ENCODE measurements at places on chromosomes 5 and 9.

- no peak for DNase-seq
Observed at GRCh38 chr9:125994066-125994943, 247.1 kb downstream of the PBX3 start.

DNA sequence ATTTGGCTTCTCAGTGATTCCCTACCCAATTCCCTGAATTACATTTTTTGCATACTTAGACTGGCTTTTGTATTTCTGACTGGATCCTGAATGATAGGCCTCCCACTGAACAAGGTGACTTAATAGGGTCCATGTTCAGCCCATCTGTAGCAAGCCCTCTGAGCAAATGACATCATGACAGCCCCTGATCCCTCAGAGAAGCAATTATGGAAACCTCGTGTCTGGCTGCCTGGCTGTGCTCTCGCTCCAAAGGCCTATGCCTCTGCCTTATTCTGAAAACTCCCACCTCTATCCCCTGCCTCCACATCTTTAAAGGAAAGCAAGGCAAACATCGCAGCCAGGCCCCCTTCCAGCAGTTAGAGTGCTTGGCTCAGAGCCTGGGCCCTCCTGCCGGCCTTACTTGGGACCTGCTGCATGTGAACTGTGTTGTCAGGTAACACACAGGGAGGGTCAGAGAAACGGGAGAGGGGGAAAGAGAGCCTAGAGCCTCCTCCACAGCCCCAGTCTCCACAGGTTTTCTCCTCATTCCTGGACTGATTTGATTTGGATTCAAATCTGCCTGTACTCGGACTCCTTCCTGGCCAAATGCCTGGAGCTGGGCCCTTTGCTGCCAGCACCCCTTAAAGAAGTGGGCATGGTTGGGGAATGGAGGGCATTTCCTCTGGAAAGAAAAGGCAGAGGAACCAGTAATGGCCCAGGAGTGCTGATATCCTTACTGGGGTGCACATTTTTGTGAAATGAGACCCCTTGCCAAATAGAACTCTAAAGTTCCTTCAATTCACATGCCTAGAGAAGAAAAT lies 3.8 kb downstream of the DCANP1 start:
- DNase-seq: no peak

GRCh38 chr9:131776036-131776435 lies 36.2 kb upstream of the RAPGEF1 start:
- no peak for DNase-seq

DNA sequence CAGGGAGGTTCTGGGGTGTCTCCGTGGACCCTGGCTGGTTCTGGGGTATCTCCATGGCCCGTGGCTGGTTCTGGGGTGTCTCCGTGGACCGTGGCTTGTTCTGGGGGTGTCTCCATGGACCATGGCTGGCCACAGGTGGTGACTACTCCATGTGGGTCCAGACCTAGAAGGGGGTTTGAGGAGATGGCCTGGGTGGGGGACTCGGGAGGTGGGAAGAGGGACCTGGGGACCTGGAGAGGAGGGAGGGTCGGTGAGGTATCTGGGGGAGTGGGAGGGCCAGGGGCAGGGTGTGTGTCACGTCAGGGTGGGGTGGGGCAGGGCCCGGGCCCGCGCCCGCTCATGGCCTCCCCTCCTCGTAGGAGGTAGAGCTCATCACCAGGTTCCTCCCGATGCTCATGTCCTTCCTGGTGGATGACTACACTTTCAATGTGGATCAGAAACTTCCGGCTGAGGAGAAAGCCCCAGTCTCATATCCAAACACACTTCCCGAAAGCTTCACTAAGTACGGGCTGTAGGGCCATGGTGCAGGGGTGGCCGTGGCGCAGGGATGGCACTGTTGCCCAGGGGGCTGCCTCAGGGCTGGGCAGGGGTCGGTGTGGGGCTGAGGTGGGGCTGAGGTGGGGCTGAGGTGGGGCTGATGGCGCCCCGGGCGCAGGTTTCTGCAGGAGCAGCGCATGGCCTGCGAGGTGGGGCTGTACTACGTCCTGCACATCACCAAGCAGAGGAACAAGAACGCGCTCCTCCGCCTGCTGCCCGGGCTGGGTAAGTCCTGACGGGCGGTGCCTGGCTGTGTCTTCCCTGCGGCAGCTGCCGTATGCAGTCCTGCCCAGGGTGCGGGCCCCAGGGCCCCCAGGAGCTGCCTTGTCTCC lies 10.7 kb upstream of the TOR4A start:
- DNase-seq: no peak

DNA sequence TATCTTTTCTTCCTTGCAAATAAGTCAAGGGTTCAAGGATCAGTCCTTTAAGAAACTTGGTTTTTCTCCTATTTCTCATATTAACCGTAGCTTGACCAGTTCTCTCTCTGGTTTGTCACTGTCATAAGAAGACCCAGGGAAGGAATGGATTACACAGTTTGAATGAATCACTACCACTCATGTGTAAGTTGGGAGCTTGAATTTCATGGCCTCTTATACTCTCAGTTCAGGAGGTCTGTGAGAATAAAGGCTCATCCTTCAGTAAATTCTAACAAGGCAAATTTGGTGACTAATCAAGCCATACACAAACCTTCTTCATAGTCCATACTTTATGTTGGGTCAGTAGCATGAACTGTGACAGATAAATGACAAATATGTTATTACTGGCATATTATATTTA lies 323.1 kb upstream of the ACTBL2 start:
- no peak for DNase-seq

GRCh38 chr5:146302406-146302805 lies 36.2 kb upstream of the POU4F3 start:
- no peak for DNase-seq

DNA sequence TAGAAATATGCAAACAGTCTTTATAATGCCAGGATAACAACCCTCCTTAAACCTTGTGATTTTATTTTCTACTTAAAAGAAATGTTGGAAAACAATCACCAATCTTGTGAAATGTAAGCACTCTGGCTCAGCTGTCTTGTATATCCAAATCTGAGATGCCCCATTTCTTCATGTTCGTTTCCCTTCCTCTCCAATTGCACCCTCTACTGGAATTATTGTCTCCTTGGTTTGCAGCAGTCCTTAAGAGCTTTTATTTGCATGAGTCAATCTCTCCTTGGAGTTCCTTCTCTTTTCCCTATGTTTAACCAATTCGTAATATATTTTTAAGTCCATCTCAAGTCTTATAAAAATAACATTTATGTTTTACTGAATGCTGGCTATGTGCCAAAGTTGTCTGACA lies 362.0 kb upstream of the CDH10 start:
- no peak for DNase-seq

Data from glutamatergic neuron (in vitro differentiated cells).